ENCODE measurements at places on chromosomes 3 and 15.

DNA sequence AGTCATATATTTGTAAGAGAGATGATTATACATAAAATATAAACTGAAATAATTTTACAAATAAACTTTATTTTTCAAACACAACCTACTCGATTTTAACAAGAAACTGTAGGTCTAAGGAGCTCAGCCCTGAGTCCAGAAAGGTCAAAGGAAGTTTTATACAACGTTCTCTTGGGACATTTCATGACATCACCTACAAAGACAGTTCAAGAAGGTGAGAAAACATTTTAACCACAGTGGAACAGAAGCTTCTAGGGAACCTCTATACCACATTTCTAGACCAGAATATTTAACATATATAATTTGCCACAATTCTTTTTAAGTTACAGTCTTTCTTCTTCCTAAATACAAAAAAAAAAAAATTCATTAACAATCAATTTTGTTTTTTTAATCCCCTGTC is 40.1 kb downstream of the CBLB start:
- peak; percentile 61 for DNase-seq

GRCh38 chr15:76973362-76973743 is 21.6 kb upstream of the PSTPIP1 start:
- DNase-seq: peak; percentile 80

- DNase-seq: no peak
These were observed 100.6 kb upstream of the ATP11B start for GRCh38 chr3:182692695-182693094.

GRCh38 chr3:71064291-71064955 is 519.1 kb downstream of the FOXP1 start:
- peak; percentile 60 for DNase-seq

DNA sequence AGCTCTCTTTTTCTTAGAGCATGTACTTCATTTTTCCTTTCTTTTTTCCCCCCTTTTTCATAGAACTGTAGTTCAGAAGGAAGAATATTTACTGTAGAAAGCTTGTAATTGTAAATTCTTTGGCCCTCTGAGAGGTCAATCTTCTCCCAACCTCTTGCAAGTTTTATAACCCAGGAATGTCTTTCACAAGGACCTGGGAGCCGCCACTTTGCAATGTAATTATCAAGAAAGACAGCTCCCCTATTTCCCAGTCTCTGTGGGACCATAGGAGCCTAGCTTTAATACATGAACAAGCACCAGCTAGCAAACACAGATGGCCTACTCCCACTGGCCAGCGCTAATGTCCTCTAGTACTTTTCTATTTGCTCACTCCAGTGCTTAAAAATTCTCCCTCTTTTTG is 51.4 kb downstream of the NFKBIZ start:
- no peak for DNase-seq

DNA sequence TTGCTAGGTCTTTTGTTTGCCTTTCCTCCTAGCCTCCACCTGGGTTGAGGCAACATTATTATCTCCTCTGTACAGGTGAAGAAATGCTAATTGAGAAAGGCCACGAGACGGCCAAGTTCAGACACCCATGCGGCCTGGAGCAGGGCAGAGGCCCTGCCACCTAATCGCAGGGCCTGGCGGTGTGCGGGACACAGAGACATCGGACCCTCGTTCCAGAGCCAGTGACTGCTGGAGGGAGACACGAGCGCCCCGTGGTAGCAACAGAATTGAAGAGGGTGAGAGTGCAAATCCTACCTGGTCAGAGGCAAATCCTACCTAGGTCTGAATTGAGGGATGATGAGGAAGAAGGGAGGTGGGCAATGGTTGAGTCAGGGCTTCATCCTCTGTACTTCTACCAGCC is 113.8 kb upstream of the MEF2A start:
- no peak for DNase-seq

DNA sequence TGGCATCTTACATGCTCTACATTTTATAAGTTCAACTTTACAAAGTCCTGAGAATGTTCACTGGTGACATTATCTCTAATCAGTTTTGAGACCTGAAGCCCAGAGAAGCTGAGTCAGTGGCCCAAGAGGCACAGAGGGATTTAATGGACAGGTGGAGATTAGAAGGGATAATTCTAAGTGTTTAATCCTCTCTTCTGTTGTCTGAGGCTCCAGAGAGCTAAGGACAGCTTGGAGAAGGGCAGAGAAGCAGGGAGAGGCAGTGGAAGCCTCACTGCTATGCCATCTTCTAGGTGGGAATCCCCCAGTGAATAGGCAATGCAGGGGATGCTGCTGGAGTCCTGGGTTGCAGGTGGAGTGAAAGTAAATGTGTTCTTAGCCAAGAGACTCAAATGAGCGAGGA is 369.4 kb upstream of the SLCO3A1 start:
- DNase-seq: no peak

DNA sequence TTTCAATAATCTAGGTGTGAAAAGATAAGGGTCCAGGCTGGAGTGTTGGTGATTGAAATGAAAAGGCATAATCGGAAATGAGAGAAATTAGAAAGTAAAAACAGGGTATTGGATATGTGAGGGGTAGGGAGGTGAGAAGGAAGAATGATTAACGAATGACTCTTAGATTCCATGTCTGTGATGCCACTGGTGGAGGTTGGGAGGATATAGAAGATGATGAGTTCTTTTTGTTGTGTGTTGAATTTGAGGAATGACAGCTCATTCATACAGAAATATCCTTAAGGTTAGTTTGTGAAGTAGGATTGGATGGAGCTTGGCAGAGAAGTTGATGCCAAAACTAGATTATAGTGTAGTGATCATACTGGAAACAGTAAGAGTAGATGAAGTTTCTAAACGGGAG is 72.2 kb upstream of the CCNL1 start:
- no peak for DNase-seq

DNA sequence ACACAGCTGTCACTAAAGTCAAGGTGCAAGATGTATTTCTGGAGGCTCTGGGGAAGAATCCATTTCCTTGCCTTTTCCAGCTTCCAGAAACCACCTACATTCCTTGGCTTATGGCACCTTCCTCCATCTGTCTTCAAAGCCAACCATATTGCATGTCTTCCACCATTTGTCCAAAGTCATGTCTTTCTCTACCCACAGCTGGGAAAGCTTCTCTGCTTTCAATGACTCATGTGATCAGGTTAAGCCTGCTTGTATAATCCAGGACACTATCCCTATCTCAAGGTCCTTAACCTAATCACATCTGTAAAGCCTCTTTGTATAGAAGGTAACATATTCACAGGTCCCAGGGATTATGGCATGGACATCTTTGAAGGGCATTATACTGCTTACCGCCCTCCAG is 14.2 kb downstream of the ARHGAP31 start:
- DNase-seq: no peak

GRCh38 chr15:68620721-68621527 is 42.1 kb downstream of the CORO2B start:
- no peak for DNase-seq

GRCh38 chr3:124202754-124203153 is 210.8 kb upstream of the ROPN1 start:
- DNase-seq: no peak

DNA sequence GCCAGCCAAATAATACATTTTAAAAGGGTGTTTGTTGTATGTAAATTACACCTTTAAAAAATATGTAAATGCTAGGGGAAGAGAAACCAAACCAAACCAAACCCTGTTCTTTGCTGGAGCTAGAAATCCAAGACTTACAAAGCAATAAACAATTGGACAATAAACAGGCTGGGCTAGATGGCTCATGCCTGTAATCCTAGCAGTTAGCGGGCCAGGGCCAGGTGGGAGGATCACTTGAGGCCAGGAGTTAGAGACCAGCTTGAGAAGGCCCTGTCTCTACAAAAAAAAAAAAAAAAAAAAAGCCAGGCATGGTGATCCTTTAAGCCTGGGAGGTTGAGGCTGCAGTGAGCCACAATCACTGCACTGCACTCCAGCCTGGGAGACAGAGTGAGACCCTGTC is 12.5 kb downstream of the STOML1 start:
- DNase-seq: no peak

DNA sequence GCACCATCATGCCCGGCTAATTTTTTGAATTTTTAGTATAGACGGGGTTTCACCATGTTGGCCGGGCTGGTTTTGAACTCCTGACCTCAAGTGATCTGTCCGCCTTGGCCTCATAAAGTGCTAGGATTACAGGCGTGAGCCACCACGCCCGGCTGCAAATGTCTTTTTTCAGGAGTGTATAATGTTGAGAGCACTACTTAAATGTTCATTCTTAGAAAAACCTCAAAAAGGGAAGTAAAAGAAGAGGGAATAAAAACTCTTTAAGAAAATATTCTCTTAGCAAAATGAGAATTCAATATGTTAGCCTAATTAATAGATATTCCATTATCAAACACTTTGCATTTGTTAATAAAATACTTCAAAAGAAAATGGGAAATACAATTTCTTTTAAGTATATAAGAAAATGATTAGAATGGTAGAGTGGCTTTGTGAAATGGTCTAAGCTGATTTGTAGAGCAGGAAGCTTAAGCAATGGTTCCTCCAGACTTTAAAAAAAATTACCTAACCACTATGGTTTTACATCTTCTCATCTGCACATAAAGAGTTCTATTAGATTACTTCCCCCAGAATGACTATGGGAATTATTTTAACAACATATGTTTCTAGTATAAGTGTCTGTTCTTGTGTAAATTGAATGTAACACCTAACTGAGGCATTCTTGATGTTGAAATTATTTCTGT is 226.7 kb upstream of the ALCAM start:
- no peak for DNase-seq

DNA sequence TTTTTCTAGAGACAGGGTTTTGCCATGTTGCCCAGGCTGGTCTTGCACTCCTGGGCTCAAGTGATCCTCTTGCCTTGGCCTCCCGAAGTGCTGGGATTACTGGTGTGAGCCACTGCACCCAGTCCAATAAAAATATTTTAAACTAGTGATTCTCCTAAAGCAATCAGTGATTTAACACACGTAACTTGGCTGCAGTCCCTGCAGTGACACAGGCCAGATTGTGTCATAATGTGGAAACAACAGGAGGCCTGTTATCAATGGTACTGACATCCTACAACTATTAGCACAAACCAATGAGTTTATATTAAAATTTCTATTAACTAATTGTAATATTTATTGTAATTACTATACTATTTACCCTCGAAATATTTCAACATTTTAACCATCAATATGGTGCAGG is 1.6 kb upstream of the SEC61A1 start:
- no peak for DNase-seq

GRCh38 chr3:146626403-146627122 is 21.4 kb upstream of the PLSCR5 start:
- no peak for DNase-seq

DNA sequence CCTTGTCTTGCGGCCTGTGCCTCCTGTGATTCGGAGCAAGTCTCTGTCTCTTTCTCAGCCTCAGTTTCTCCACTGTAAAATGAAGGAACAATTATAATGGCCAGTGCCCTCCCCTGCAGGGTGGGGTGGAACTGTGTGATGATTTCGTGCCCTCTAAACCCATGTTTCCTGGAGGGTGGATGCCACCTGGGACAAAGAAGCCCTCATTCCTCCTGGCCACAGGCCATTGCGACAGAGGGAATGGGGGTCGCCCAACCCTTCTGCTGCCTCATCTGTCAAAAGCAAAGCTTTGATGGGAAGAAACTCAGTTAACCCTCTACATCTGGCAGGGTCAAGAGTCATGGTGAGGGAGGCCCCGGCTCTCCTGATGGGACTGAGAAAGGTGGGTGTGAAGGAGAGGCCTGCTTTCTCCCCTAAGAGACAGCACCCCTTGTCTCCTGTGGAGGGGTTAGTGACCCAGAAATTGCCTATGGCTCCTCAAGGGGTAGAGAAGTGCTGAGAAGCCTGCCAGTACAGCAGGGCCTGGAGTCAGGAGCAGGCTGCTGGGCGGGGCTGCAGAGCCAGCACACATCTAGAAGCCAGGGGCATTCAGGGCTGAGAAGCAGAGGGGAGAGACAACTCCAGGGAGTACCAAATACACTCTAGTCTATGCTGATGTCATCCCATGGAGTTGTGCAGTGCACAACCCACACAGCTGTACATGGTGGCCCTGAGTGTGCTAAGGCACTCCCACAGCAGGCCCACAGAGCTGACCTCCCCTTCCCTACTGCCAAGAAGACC is 61.0 kb downstream of the PLXNA1 start:
- no peak for DNase-seq

GRCh38 chr3:194671511-194671899 is 486 bp downstream of the LSG1 start:
- peak; percentile 64 for DNase-seq

- DNase-seq: no peak
These were observed 1050.2 kb downstream of the AGBL1 start for GRCh38 chr15:87129916-87130315.

DNA sequence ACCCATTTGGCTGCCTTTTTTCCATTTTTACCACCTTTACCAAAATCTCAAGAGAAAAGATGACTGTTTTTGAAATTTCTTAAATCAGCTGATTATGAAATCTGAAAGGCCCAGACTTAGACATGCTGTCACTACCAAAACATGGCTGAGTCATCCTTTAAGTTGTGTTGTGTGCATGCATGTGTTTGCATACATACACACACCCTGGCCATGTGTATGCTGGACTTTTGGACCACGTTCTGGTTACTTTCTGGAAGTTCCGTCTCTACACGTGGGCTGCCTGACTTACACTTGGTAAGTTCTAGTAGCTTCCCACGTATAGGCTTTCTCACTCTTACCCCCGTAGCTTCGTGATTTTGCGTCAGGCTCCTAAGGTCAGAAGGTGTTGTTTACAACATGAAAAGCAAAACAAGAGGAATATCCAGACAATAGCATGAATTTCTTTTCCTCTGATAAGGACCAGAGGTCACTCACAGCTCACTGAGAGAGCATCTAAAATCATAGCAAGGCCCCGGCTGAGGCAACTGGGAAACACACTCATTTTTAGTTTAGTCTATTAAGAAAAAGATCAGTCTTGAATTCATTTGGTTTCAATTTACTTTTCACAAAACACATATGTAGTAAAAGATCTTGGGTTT is 62.4 kb downstream of the COL8A1 start:
- no peak for DNase-seq

DNA sequence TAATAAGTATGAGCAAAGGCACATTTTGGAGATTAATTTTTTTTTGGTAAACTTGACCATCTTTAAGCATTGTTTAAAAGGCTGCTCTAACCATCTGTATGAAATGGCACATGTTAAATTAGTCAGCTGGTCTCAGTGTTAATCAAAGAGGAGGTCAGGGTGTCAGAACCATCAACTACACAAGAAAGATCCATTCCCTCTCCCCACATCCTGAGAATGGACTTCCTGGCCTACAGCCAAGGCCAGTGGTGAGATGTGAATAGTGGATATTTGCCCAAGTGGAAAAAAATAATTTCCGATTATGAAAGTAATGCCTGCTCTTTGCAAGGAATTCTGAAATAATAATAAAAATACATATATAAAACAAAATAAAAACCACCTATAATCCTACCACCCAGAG is 641.7 kb downstream of the NR2F2 start:
- no peak for DNase-seq

DNA sequence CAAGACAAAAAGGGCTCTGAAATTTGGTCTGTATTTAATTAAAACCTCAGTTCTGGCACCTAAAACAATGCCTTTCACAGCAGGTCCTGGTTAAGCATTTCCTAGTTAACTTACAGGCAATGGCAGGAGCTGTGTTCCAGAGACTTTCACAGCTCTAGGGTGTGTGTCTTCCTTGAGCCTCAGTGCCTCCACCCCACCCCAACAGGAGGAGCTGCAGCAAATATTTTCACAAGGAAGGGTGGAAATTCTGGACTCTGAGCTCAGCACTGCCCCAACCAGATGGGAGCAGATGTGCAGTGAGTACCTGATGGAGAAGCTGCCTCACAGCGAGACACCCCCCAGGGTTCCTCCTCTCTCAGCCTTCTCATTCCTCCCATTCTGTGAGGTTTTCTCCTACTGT is 106.3 kb upstream of the SPATA12 start:
- DNase-seq: no peak
